ENCODE measurements at places on chromosomes 2 and 18.

GRCh38 chr2:63046961-63047320 is 3.7 kb upstream of the OTX1 start:
- no peak for DNase-seq

GRCh38 chr2:144607891-144608521 is 88.1 kb upstream of the ZEB2 start:
- no peak for DNase-seq

- no peak for DNase-seq
These were observed 232.7 kb upstream of the UBE2E3 start for GRCh38 chr2:180747728-180748127.

DNA sequence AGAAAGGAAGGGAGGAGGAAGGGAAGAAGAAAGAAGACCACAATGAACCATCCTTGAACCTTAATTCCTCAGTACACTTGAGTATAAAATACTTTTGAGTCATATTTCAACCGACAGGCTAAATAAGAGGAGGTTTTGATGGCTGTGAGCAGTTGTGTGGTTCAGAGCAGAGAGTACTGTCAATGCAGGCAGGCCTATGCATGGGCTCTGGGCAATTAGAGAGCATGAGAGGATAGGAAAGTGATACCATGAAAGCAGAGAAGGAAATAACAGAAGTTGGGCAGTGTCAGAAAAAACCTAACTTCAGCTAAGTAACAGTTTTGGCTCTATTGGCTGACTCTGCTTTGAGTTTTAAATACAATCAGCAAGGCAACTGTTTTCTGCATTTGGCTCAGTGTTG is 123.6 kb upstream of the STK17B start:
- DNase-seq = no peak

- DNase-seq = no peak
These were observed 26.8 kb upstream of the SPATA3 start for GRCh38 chr2:230968921-230969658.

DNA sequence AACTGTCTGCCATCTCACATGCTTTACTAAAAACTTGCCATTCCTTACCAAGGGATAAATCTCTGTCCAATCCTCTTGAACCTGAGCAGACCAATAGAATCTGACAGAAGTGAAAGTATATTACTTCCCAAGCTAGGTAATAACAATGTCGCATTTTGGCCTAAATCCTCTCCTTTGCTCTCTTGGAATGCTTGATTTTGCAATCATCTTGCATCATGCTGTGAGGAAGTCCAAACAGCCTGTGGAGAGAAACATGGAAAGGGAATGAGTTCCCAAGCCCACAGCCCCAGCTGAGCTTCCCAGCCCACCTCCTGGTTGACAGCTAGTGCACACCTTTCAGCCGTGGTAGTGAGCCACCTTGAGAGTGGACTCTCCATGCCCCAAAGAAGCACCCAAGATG is 540.6 kb downstream of the STK39 start:
- no peak for DNase-seq

DNA sequence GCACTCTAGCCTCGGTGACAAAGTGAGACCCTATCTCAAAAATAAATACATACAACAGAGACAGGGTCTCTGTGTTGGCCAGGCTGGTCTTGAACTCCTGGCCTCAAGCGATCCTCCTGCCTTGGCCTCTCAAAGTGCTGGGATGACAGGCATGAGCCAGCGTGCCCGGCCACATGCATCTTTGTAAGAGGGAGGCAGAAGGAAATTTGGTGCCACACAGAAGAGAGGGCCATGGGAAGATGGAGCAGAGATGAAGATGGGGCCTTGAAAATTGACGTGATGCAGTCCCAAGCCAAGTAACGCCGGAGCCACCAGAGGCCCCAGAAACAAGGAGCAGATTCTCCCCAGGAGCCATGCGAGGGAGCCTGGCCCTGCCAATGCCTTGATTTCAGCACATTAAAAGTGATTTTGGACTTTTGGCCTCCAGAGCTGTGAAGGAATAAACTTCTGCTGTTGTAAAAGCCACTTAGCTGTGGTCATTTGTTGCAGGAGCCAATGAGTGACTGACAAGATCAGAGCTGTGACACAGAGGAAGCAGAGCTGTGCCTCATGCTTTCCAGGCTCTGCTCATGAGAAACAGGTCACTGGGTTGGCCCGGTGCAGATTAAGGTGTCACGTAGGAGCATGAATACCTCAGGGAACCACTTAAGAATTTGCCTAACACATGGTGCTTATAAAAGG is 2.7 kb upstream of the SLC66A2 start:
- no peak for DNase-seq

DNA sequence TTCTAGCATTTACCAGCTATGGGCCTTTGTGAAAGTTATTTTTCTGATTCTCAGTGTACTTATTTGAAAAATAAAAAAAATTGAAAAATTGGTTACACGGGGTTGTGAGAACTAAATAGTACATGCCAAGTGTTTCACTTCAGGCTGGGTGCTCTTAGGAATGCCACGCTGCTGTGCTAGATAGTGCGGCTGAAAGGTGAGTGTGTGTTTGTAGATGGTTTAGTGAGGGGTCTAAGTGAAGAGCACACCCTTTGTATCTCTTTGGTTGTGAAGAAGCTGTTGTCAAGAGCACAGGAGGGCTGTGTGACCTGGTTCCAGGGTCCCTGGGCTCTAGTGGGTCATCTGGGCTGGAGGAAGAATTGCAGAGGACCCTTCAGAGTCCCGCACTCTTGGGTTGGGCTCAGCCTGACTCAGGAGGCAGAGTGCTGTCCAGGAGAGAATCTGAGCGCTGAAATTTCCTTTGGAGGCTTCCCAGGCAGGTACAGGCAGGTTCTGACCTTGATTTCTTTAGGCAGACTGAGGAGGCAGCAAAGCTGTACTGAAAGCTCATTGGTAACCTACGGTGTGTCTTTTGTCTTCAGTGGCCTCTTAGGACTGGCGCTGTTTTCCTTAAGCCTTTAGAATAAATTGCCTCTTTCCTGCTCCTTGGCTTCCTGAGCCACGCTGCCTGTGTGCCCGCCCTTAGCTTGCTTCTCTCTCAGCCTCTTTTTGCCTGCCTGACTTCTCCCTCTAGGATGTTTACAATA is 44.4 kb downstream of the MAP4K4 start:
- no peak for DNase-seq

GRCh38 chr2:242030226-242030575 is 160.7 kb downstream of the RTP5 start:
- DNase-seq = no peak

DNA sequence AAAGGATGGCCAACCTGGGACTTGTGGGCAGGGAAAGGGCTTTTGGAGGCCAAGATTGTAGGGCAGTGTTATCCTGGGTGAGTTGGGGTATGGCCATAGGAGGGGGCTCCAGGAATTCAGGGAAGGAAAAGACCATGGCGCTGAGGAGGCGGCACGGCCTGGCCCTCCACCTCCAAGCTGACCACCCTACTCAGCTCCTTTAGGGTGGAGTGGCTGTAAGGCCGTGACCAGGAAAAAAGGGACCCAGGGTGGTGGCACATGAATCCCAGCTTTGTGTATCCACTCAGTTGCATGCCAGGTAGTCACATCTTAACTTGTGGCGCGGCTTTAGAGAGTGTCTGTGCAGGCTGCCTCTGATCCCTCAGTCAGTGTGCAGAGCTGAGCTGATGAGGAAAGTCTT is 168.1 kb downstream of the AGAP1 start:
- DNase-seq = no peak

All from stimulated activated CD4-positive, alpha-beta T cell treated with anti-CD3 and anti-CD28 coated beads, Interleukin-1b, Interleukin-23, amount 100 ng/mL, for 24 hours (primary cell).